T-helper 22 cell (primary cell): ENCODE measurements at places on chromosomes 11 and 22.

DNA sequence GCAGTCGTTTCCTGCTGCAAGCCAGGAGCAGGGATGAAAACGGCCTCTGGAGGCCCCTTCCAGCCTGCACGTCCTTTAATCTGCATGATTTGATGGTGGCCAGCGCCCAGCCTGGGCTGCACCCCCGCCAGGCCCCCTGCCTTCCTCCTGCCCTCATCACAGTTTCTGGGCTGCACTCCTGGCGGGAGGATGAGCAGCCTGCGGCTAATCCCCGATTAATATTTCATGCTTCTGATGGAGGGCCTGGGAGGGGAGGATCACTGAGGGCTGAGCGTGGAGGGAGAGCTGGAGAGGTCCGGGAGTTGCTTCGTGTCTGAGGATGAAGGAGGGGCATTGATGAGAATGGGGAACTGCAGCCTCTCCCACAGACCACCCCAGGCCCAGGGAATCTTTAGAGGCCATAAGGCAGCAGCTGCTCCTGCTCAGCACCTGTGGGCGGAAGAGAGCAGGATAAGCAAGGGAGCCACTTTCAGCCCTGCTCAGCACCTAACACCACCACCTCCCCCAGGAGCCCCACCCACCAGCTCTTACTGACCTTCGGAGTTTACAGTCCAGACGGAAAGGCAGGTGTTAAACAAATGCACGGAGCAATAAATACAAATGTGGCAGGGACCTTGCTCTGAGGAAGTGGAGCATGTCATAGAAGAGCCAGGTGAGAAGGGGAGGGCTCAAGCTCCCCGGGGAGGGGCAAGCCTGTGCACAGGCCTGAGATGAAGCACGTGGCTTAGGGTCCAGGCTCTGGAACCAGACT lies 135.0 kb upstream of the NECTIN1 start:
- no peak for DNase-seq

DNA sequence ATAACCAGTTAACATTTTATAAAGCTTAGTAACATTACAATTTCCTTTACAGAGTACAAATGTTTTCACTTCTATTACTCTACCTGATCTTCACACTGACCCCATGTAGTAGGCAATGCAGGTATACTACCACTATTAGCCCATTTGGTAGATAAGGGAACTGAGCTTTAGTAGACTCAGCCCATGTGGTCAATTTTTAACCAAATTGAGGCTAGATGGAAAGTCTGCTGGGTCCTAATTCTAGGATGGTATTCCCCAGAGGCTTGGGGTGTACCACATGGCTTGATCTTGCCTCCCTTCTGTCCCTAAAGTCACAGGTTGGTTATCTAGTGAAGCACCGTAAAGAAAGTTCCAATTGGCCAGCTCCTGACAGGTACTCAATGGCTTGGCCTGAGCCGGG lies 48.2 kb downstream of the NRXN2 start:
- DNase-seq, result no peak

GRCh38 chr11:134581121-134581626 lies 169.1 kb upstream of the B3GAT1 start:
- DNase-seq, result no peak

DNA sequence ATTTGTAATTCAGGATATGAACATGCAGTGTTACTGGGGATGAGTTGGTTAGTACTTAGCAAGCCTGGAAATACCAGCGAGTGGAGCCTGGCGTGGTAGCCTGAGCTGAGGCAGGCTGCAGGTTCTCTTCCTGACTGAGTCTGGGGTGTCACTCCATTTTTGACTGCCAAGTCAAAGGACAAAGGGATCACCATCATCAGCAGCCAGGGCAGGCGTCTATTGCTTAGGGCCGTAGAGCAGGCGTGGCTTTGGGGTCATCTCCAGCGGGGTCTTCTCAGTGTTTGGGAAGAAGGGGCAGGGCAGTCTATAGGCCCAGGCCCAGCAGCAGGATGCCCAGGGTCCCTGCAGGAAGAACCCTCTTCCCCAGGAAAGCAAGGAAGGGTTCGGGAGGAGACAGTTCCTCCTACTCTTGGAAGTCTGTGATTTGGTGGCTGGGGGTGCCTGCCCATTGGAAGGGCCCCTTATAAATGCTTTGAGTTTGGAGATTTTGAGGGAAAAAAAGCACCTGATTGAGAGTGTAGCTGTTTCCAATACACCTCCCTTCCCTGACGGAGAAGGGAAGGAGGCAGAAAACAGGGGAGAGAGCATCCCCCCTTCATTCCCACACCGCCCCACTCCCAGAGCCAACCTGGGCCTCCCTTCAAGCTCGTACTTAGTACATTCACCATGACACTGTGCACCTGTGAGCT lies 51.5 kb upstream of the SPATA19 start:
- DNase-seq, result no peak

DNA sequence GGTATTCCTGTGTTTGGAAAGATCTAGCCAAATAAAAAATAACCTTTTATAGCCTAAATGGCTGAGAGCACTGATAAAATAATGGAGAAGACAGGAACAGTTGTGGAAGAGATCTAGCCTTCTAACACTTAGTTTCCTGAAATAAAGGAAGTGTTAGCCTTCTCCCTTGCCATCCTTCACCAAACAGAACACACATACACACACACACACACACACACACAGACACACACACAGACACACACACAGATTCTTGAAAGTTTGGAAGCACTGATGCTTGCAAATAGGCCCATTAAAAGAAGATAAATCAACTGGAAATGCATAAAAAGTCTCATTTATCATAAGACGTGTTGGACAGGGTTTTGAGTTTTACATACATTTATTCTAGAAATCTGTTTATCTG lies 37.5 kb downstream of the KIRREL3 start:
- DNase-seq, result no peak

DNA sequence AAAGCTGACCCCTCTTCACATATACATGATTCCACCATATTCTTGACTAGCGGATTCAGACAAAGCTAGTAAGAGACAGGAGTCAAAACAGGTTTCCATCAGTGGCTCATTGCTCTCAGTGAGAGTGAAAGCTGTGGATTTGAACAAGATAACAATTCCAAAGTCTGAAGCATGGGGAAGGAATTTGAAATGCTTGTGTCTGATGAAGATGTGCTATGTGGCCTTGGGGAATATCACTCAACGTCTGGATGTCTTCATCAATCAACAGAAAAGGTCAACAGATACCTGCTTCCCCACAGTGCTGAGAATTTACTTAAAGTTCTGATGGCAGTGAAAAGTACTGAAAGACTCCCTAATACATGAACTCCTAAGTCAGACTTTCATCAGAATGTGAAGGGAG lies 46.9 kb upstream of the SESN3 start:
- no peak for DNase-seq
